NCI-H2081 treated with DMSO at 0.1 percent for 48 hours (cell line): ENCODE measurements at places on chromosomes 5 and 9.

- DNase-seq, result no peak
These were observed 61.3 kb upstream of the LRRTM2 start for GRCh38 chr5:138936225-138936967.

GRCh38 chr9:136757751-136758140 lies 297 bp downstream of the LCN8 start:
- no peak for DNase-seq

DNA sequence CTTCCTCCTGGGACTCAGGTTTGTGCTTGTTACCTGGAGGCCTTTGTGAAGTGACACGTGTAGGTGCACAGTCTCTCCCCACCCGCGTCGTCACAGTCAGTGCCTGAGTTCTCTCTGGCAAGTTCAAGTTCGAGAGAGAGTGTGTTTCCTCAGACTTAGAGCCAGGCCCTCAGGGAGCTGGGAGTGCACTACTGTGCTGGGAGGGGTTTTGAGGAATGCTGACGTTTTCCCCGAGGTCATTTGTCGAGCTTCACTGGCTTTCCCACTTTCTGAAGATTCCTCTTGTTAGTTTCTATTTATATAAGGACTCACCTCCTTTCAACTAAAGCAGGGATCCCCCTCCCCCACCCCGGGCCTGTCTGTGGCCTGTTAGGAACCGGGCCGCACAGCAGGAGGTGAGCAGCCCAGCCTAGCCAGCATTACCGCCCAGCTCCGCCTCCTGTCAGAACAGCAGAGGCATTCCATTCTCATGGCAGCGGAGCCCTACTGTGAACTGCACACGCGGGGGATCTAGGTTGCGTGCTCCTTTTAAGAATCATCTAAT lies 209.2 kb downstream of the DIRAS2 start:
- DNase-seq, result no peak

DNA sequence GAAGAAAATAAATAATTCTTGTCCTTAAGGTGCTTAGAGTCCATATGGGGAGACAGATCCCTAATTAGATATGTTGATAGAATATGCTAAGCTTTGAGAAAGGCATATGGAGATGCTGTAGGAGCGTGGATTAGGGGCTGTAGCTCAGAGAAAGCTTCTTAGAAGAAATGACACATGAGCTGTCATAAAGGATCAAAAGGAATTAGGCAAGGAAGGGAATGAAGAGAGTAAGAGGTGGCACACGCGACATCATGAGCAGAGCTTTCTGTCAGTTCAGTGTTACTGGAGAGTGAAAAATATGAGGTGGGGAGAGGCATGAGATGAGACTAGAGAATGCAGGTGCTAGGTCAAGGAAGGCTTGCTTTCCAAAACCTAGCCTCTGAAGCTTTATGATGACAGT lies 118.6 kb downstream of the KIAA0825 start:
- DNase-seq, result no peak

DNA sequence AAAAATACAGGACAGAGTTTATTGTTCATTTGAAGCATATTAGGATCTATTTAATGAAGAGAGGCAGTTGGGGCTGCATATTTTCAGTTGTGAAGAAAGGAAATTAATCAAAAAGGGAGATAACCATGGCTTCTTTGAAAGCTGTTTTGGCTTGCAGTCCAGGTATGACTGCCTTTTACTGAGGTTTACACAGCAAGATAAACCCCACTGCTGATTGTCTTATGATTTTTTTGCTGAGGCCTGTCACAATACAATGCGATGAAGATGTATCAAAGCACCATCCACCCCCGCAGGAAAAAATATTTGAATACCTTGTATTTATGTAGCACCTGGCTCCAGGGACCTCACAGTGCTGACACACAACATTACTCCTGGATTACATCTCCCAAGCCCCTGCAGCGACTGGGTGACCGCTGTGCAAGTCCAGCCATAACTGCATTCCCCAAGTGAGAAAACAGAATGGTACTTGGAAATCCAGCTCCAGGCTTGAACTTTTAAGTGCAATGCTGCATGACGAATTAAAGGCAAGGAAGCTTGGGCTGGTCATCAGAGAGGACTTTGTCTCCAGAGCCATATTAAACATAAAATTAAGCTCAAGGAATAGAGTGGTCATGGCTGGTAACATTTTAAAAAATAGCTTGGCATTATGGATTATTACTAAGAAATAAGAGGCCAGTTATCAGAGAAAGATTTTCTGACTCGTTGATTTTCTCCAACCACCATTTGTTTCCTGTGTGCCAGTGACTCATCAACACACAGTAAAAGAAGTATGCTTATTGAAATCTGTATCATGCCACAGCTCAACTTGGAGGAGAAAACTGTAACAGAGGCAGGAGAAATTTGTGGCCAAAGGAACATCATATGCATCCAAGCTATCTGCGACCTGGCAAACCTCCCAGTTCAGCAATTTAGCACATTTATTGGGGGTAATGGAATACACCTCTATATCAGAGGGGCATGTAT lies 374.2 kb downstream of the MAN2A1 start:
- DNase-seq, result no peak

DNA sequence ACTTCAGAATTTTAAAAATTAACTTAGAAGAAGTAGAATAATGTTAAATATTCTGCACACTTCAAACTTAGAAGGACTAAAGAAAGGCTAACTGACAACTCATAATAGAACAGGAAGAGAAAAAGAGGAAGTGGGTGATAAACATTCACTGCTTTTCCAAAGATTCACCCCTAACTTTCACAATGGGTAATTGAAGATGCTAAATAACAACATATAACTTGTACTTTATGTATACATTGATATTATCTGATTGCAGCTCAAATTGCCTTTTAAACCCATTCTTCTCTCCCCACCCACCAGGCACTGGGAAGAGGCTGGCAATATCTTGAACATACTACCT lies 376.6 kb downstream of the EFNA5 start:
- DNase-seq, result no peak

DNA sequence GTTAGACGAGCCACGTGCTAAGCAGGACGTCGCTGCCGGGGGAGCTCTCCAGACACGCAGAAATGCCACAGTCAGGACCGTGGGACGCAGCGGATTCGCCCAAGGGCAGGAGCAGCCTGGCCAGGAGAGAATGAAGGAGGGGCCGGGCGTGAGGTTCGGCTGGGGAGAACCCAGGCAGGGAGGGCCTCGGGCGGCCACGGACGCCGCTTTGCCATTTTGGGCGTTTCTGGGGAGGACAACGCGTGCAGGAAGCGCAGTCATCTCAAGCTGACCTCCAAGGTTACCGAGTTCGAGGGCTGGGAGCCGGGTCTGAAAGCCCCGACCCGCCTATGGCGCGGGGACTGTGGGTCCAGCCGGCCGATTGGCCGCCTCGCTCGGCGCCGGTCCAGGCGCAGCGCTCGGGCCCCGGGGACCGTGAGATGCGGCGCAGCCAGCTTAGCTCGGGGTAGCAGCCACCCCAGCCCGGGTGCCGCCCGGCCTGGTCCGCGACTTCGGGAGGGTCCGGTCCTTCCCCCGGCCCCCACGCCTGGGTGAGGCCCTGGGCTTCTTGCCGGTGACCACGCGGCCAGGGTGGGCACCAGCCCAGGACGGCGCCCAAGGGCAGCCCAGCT lies 760 bp upstream of the MAN1B1 start:
- no peak for DNase-seq

DNA sequence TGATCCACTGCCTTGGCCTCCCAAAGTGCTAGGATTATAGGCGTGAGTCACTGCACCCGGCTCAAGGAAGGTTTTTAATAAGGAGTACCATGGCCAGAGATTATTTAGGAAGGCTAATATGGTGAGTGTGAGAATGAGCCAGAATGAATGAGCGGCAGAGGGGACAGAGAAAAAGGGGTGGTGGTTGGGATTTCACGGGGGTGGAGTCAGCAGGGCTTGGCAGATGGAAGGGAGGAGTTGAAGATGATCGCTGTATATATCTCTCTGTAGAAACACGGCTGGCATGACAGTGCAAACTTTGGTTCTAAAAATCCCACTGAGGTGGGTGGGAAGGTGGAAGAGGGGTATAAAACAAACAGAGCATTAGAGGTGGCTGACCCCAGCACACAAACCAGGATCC lies 176.7 kb upstream of the TBC1D2 start:
- DNase-seq, result no peak

DNA sequence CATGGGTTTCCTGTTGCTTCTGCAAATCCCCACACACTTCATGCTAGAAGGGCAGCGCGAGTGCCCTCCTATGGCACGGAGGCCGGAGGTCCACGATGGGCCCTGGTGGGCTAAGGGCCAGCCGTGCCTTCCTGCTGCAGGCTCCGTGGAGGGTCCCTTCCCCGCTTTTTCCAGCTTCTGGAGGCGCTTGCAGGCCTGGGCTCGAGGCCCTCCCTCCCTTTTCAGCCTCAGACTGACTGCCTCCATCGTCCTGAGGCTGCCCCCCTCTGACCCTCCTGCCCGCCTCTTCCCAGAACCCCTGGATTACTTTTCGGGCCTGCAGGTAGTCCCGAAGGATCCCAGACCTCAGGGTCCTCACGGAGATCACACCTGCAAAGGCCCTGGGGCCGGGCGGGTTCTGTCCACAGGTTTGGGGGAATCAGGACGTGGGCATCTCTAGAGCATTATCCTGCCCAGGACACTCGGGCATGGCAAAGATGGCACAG lies 3.2 kb upstream of the TERT start:
- no peak for DNase-seq

DNA sequence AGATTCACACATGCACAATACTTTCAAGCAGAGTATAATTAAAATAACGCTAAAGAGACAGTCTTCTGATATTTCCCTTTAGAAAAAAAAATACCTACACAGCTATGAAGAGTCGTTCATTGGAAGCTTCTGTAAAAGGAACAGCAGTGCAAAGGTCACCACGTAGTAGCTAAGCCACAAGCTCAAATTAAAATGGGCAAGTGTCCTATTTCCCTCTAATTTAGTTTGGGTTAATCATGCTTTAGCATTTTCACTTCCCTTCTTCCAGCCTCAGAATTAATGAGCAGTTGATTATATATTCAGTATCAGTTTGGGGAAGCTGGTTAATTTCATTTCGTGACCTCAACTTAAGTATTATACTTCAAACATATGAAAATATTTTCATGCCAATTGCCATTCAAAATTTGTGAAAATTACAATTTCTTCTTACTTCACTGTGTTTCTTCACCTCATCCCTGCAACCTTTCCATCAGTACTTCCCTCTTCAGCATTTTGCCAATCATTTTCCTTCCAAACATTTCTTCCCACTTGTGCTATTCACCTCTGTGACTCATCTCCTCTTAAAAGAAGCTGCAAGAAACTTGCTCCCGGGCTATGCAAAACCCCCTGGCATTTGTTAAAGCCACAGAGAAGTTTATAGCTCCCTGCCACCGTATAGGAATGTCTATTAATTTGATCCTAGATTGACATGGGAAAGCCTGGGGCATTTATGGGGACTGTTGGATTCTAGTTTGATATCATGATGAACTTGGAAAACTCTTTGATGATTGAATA lies 83.0 kb downstream of the DMRTA1 start:
- DNase-seq, result no peak

GRCh38 chr5:83891261-83891660 lies 170.6 kb upstream of the HAPLN1 start:
- no peak for DNase-seq

DNA sequence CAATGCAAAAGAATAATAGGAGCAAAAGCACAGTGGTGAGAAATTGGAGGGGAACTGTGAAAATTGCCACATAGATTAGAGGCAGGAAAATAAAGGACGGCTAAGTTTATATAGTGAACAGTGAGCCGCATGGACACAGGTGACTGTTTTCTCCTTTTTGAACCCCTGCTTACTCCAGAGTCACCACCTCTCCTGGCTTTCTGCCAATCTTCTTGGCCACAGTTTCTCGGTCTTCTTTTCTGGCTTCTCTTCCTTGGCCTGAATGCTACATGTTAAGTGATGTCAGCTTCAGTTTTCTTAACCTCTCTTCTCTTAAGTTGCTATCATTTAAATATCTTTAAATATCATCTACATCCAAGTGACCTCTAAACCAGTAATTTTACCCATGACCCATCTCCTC lies 47.3 kb upstream of the CDKN2B start:
- DNase-seq, result no peak

- no peak for DNase-seq
These were observed at the start of gene CCDC180 for GRCh38 chr9:97307500-97308163. TSS of gene CCDC180 (plus strand) at chr9:97307659. CDS start at chr9:97308064, 405 bp downstream.

GRCh38 chr9:131762356-131762932 lies 22.6 kb upstream of the RAPGEF1 start:
- DNase-seq, result no peak

DNA sequence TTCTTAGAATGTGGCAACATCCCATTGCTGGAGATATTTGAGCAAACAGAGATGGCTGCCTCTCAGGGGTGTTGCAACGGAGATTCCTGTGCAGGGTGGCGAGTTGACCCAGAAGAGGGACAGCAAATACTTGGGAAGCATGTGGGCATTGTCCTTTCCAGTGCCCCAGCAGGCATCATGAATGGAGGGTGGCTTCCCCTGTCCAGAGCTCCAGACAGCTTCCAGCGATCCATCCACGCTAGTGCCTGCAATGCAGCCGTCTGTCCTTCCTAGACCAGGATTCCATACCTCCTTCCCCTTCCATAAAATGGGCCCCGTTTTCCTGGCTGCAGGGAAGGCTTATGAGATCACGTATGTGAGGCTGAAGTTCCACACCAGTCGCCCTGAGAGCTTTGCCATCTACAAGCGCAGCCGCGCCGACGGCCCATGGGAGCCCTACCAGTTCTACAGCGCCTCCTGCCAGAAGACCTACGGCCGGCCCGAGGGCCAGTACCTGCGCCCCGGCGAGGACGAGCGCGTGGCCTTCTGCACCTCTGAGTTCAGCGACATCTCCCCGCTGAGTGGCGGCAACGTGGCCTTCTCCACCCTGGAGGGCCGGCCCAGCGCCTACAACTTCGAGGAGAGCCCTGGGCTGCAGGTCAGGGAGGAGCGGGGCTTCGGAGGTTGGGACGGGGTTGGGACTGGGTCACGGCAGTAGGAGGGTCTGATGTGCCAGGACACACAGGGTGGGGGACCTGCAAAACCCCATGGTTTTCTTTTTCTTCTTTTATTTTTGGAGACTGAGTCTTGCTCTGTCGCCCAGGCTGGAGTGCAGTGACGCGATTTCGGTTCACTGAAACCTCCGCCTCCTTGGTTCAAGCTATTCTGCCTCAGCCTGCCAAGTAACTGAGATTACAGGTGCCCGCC lies 17.2 kb downstream of the LAMC3 start:
- DNase-seq, result no peak

- DNase-seq, result no peak
These were observed 130.2 kb downstream of the MAT2B start for GRCh38 chr5:163635631-163636030.

DNA sequence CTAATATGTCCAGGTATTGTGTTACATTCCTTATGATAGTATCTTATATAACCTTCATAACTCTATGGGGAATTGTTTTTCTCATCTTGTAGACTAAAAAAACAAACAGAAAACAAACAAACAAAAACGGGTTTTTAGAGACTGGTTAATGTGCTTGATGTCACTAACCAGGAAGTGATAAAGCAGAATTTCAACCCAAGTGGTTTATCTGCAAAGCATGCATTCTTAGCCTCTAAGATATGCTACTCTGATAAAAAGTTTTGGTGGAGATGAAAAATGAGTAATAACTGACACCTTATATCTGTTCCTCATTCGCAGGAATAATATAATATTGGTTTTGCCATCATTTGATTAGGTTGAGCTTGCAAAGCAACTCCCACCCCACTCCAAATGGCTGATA lies 53.4 kb downstream of the PUM3 start:
- no peak for DNase-seq
